ENCODE measurements at places on chromosomes 4 and X.

DNA sequence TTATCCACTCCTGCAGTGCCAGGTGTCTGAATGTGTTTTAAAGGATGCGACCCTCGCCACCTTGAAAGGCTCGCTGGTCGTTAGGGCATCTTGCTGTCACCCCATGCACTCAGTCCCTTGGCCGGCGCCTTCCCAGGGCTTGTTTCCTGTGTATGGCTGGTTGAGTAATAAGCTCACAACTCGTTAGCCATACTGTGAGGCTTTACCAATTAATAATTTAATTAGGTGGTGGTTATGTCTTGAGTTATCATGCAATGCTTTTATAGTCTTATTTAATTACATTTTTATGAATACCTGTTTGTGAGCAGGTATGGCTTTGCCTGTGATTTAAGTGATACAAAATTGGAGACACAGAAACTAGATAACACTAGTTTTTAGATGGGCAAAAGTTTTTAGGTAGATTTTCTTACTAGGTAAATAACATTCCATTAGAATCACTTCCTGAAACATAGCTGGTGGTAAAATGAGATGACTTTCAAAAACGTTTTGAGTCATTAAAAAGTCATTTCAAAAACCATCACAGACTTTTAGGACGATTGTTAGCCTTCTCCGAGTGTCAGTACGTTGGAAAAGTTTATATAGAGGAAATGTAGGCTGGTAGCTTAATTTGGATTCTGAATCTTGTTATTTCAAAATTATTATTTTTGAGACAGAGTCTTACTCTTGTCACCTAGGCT, 18.2 kb downstream of the PTTG2 start:
- no peak for DNase-seq

DNA sequence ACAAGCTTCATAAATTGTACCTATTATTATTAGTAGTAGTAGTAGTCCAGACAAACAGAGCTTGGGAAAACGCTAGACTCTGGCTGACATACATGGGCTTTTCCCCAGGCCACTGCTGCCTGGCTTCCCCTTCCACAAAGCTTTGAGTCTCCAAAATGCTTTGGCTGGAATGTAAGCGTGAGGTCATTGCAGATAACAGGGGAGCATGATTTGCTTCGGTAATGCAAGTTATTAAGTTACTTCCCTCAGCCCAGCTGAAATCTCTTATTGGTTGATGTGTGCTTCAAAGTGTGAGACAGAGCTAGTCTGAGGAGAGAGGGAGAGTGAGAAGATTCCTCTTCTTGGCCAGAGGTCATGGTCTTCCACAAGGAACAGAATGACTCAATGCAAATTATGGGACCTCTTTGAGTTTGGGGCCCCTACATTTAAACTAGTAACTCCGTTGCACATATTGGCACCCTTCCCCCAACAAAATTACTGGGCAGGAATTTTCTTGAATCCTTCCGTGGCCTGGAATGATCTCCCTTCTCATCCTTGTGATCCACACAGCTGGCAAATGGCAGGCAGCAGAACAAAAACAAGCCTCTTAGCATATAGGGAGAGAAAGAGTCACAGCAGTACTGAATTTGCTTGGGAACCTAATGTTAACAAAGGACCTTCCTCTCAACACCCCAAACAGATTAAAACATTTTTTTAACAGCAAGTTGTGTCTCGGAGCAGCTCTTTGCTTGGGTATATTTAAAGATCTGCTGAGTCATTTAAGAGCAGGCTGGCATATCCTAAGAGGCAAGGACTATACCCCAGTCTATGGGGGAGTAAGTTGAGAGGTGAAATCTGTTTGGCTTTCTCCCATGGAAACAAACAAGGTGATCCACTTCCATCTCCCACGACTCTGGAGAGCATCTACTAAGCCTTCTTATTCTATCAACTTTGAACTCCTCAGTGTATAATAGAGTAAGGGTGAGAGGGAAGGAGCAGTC, 19.9 kb downstream of the AR start:
- no peak for DNase-seq

DNA sequence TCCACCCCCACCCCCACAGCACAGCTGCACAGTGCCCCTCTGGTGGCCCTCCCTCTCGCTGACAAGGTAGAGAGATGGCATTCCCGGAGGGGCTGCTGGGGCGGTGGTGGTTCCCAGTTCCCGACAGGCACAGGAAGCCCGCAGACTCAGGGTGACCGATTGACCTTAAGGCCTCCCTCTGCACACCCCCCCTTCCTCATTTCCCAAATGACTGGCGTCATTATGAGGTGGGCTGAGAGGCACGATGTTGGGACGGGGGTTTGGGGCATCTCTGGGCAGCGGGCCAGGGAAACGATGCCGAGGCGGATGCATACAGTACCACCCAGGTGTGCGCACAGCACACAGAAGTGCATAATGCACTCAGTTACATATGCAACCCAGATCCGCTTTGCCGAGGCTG, 3.5 kb upstream of the TIMP1 start:
- DNase-seq, result no peak

GRCh38 chr4:183286590-183287308, 33.3 kb downstream of the CLDN22 start:
- DNase-seq, result no peak

DNA sequence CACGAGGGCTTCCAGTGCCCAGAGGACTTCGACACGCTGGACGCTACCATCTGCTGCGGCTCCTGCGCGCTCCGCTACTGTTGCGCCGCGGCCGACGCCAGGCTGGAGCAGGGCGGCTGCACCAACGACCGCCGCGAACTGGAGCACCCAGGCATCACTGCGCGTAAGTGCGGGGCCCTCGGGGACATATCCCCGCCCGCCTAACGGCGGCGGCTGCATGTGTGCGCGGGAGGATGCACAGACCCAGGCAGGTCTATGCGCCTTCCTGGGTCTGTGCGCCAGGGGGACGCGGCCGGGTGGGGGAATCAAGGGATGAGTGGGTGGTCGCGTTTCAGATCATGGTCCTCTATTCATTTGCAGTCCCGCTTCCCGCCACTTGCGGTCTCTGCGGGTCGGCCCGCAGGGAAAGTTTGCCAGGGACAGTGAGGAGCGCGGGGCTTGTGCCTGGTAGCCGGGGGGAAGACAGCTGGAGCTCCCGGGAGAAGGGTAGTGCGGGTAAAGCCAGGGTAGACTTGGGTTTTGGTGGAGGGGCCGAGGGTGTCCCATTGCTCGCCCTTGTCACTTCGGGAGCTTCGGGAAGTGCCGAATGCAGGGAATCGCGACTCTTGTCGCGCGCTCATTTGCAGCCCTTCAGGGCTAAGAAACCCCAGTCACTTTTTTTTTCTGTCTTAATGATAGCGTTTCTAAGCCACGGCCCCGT, 1.0 kb downstream of the SHISA3 start:
- no peak for DNase-seq

- no peak for DNase-seq
Measured at GRCh38 chr4:102493794-102494193, 7.4 kb upstream of the NFKB1 start.

- no peak for DNase-seq
Measured at GRCh38 chrX:106894978-106895452, 8.1 kb downstream of the RIPPLY1 start.

DNA sequence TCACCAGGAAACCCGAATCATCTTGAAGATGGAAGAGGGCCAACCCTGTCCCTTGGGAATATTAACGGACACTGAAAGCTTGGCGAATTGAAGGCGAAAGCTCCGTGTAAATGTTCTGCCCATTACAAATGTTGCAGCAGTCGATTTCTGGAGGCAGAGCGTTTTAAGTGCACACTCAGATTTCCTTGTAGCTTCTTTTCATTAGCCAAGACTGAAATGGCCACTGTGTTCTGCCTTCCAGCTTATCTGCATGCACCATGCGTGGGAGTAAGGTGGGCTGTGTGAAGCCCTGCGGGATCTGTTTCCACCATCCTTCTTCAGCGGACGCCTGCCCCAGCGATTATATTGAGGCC, 1.3 kb downstream of the SMIM20 start:
- no peak for DNase-seq

DNA sequence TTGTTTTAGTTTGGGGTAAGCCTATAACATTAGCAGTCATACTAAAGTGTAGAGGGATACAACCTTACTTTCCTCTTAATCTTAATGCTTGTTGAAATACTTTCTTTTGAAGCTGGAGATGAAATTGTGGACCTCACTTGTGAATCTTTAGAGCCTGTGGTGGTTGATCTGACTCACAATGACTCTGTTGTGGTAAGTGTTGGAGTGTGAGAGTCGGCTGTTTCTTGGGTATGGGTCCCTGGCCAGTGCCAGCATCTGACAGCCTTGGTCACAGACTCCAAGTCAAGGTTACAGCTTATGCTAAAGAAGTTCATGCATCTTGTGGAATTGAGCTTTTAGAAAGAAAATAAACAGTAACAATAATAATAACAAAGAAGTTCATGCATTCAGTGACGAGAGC, 31.6 kb downstream of the RNF4 start:
- no peak for DNase-seq

- no peak for DNase-seq
Measured at GRCh38 chr4:101993002-101993841, 202.7 kb downstream of the BANK1 start.

DNA sequence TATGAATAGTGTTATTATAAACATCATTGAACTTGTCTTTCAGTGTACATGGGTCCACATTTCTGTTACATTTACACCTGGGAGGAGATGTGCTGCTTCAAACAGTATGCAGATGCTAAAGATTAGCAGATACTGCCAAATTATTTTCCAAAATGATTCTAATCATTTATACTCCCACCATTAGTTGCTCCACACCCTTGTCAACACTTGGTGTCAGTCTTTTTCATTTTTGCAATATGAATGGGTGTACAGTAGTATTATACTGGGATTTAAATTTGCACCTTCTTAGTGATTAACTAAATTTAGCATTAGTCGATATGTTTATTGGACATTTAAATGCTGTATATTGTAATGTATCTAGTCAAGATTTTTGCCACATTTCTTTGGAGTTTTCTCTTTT, 131.6 kb upstream of the GRID2 start:
- no peak for DNase-seq

GRCh38 chrX:123310112-123310511, 126.0 kb downstream of the GRIA3 start:
- no peak for DNase-seq

DNA sequence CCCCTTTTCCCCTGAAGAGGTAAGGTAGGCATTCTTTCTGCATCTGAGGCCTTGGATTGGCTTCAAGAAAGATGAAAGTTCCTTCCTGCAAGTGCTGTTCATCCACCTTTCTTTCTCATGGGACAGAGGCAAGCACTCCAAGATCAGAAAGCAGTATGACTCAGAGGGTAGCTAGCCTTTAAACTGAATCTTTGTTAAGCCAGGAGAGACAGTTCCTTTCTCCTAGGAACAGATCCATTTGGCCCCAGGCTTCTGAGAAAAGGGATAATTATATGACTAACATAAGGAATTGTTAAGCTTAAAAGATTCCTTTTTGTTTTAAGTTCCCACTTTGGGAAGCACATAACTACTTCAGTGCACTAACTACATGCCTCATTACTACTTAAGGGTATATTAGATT, 192.0 kb downstream of the PPP3CA start:
- DNase-seq, result no peak

GRCh38 chrX:51144828-51145442, 187.7 kb upstream of the NUDT10 start:
- DNase-seq, result peak; percentile 22

GRCh38 chr4:132195176-132195575, 953.9 kb upstream of the PCDH10 start:
- DNase-seq, result no peak

DNA sequence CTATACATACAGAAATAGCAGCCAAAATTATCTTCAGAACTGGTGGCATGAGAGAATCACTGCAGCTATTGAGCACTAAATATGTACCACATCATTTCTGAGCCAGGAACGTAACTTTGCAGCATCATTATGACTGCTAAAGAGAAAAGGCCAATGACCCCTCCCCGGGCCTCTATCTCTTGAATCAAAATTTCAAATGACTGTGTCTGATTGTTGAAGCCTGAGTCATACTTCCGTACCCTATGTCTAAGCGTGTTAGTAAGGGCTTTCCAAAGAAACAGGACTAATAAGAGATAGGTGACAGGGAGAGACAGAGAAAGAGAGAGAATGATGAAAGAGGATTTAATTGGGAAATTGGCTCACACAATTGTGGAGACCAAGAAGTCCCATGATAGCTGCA, 445.5 kb upstream of the SPANXN1 start:
- no peak for DNase-seq

DNA sequence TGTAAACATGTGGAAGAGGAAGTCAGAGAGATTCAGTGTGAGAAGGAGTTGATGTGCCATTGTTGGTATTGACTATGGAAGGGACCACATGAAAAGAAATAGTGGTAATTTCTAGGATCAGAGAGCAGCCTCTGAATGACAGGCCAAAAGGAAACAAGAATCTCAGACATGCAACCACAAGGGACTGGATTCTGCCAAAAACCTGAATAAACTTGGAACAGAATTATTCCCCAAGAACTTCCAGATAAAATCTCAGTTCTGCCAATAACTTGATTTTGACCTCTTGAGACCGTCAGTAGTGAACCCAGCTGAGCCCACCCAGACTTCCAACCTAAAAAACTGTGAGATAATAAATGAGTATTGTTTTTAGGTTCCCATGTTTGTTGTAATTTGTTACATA, 653.6 kb upstream of the NR3C2 start:
- DNase-seq, result no peak

- peak; percentile 13 for DNase-seq
Measured at GRCh38 chrX:103157496-103158316, 57.2 kb upstream of the BEX4 start.

- DNase-seq, result no peak
Measured at GRCh38 chrX:21932292-21933002, 8.1 kb upstream of the SMS start.

GRCh38 chr4:120056246-120056645, 10.4 kb downstream of the MAD2L1 start:
- DNase-seq, result peak; percentile 6

GRCh38 chr4:127352220-127353113, 280.3 kb upstream of the INTU start:
- DNase-seq, result no peak

DNA sequence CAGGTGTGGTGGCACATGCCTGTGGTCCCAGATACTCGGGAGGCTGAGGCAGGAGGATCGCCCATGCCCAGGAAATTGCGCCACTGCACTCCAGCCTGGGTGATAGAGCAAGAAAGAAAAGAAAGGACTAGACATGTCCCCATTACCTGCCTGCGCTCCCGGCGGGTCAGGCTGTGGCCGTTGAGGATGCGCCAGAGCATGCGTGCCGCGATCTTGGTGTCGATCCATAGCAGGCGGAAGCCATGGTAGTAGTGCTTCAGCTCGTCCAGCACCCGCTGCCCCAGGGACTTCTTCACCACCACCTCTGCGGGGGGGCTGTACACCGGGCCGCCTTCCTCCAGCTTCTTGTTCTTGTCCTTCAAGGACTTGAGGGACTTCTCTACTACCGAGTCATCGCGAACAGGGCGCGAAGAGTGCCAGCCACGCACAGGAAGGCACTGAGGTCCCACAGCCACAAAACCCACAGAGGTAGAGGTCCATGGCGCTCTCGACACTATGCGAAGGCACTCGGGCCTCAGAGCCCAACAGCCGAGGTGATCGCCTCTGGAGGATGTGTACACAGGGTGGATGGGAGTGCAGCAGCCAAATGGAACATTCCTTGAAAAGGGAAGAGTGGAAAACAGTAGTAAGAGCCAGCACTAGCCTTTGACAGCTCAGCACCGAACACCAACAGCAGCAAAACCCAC, 14.6 kb downstream of the LETM1 start:
- no peak for DNase-seq

Measured in SW480 (cell line).